A549 treated with Hydrocortisone at 1 μM for 4 hours (cell line): ENCODE measurements at places on chromosomes 6 and 20. TPM values are rescaled to one million over a fixed set of nuclear protein-coding genes. Genes with fewer than 3 reads are reported as not detected.

Gene IL20RA
- 0.02 to 0.15 TPM (median 0.05 TPM) in 3 of 5 replicates, not detected in the others for total RNA-seq

Gene HIVEP2
- 2.1 to 5.0 TPM (median 3.6 TPM) in 5 replicates for total RNA-seq

Gene SPTLC3
- 0.01 to 0.12 TPM (median 0.09 TPM) in 3 of 5 replicates, not detected in the others for total RNA-seq

Gene CALHM6
- not detected in 5 replicates for total RNA-seq

Gene LPA
- total RNA-seq = 0.08 to 0.18 TPM (median 0.09 TPM) in 5 replicates

Gene TRAPPC3L
- total RNA-seq = not detected in 5 replicates

Gene HAO1
- not detected in 5 replicates for total RNA-seq

Gene TRIM15
- total RNA-seq = not detected in 5 replicates
